ENCODE measurements at places on chromosomes 7 and 10.

DNA sequence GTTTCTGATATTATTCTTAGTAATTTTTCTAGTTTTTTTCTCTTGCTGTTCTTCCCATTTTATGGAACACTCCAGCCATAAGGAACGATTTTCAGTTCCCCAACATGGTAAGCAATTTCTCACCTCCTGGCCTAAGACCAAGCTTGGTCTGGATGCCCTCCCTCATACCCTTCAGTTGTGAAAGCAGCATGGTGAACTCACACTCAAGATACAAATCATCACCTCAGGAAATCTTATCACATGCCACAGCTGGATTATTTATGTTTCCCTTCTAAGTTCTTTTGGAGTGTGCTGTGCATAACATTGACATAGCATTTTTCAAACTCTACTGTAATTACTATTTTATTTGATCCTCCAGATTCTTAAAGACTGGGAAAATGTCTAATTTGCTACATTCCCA, 216.6 kb downstream of the AGMO start:
- DNase-seq, result no peak

- no peak for DNase-seq
Observed at GRCh38 chr10:7260912-7261311, 149.9 kb downstream of the SFMBT2 start.

DNA sequence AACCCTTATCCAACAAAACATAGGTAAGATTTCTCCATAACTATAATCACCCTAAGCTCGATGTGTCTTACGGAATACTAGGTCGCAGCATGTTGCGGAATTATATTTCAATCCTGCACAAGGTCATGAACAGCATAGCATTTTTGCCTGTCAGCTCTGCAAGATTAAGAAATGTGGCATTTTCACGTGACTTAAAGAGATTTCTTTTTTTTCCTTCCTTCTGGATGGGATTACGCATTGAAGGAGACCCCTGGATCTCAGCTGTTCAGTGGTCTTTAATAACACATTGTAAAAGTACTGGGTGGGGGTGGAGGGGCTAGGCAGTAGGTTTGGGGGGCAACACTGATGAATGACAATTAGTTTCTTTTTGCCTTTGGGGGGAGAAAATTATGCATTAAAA, 106.7 kb downstream of the CUBN start:
- no peak for DNase-seq

- peak; percentile 89 for DNase-seq
Observed at GRCh38 chr10:27240212-27241009, at the start of gene ACBD5. Gene ACBD5, minus strand, starts transcription at chr10:27240797. Its CDS starts 109 bp downstream, at chr10:27240688.

DNA sequence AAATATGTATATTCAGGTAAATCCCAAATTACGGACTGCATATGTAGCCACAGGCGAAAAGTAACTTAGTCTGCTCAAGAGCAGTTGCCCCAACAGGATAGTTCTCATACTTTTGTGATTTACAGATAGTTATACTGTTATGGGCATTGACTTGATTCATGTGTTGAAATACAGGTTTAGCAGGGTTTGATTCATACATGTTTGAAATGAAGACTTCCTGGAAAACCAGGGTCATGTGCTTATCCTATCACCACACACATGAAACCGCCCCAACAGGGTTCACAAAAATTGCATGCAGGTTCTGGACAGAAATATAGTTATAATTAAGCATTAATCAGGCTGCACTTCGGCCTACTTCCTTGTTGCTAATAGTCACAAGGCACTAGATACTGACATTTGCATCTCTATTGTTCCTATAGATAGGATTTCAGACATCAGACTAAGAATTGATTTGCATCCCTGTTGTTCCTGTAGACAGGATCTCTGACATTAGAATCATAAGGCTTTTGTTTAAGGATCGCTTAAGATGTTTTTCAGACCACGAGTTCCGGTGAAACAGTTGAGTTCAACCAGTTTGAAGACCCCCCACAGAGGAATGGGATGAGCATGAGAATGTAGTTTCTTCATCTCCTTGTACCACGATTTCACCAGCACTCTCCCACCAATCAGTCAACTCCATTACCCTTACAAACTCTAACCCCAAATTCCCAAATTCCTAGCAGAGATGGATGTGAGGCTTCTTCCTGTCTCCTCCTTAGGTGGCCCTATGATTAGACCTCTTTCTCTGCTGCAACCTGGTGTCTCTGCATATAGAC, 2.0 kb upstream of the ZNF398 start:
- DNase-seq, result peak; percentile 16

GRCh38 chr10:97333601-97334369, 744 bp downstream of the FRAT2 start:
- peak; percentile 55 for DNase-seq

- DNase-seq, result no peak
Observed at GRCh38 chr7:37698276-37698675, 14.7 kb downstream of the GPR141 start.

GRCh38 chr10:99444383-99445045, 14.1 kb upstream of the GOT1 start:
- no peak for DNase-seq

DNA sequence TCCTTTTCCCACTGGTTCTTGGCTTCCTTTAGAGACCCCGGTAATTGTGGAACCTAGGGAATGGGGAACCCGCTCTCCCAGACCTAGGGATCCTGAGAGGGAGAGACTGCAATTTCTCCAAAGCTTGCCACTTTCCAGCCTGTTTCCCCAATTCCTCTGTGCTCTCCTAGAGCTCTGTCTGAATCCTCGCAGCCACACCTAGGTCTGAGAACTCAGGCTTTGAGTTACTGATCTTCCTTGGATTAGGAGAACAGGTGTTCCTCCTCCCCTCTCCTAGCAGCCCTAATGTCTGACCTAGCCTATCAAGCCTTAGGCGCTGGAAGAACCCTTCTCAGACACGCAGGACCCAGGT, 20.0 kb downstream of the WNT8B start:
- DNase-seq, result no peak

- no peak for DNase-seq
Observed at GRCh38 chr7:118867860-118868259, 643.4 kb downstream of the ANKRD7 start.

DNA sequence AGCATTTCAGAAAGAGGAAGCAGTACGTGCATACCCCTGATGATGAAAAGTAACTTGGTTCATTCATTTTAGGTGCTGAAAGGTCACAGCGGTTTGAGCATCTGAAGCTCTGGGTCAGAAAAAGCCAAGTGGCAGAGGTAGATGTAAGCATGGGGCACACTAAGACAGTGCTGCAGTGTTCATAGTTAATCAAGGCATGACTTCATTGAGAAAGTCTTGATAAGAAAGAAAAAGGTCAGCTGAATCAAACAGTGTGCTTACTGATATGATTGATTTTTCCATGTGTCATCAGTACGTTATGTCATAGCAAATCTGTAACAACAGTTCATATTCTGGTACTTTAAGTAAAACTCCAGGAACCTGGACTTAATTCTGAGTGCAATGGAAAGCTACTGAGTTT, 107.7 kb upstream of the PCLO start:
- no peak for DNase-seq

- DNase-seq, result no peak
Observed at GRCh38 chr7:151449990-151450389, 10.0 kb upstream of the CRYGN start.

GRCh38 chr10:101032637-101033224, 1.7 kb downstream of the SFXN3 start:
- DNase-seq, result no peak

DNA sequence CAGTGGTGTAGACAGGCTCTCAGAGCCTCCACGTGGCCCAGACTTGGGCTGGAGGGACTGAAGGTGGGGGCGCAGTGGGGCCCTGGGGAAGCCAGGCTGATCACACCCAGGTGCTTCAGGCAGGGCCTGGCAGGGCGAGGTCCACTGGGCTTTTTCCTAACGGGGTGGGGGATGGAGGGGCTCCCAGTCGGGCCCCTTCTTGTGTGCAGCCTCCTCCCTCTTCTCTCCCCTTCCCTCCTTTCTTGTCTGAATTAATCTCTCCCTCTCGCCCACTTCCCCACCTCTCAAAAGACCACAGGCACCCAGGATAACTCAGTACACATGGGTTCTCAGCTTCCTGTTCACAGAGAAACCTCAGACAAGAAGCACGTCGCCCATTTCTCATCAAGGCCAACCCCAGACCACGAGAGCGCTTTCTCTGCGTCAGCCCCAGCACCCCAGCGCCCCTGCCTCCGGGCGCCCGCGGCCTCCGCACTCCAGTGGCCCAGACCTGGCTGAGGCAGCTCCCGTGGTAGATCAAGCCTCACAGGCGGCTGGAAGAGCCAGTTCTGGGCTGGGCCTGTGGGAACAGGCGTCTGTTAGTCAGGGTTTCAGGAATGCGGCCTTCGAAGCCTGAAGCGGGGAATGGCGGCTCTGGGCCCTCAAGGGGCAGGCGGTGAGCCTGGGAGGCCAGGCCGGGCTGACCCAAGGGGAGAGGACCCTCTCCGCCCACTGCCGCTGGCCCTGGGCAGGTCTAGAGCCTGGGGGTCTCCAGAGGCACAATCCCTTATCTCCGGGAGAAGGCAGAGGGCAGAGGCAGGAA, 50.6 kb downstream of the PWWP2B start:
- peak; percentile 89 for DNase-seq

DNA sequence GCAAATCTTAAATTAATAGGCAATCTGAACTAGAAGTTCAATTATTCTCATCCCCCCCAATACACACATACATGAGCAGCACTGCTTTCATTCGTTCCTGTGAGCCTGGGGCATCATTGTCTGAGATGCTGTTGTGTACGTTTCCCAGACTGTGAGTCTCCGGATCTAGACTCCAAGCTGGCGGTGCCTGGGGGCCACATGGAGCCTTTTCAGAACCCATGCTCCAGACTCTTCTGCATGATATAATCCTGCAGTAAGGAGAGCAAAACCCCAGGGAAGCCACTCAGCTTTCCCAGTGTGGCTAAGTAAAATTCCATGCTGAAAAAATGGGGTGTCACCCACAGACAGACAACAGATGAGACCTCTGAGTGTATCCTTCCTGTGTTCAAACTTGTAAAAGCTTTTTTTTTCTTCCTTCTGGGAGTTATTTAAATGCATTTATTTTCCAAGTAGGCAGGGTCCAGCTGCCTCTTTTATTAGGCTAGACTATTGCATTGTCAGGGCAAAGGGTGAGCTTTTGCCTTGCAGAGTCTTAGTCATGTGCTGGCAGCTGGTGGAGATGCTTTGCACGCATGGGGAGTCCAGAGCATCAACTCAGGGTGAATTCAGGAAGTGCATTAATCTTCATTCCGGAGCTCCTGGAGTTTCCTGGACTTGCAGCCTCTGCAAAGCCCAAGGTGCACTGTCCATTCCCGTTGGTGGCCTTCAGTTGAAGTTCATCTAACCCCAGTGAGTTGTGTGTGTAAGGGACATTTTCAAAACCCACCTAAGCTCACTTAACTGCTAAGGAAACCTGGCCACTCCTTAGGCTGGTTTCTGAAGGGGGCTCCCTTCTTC, 185.7 kb upstream of the ADO start:
- DNase-seq, result peak; percentile 39

GRCh38 chr10:101611096-101611905, 23.2 kb downstream of the DPCD start:
- no peak for DNase-seq

DNA sequence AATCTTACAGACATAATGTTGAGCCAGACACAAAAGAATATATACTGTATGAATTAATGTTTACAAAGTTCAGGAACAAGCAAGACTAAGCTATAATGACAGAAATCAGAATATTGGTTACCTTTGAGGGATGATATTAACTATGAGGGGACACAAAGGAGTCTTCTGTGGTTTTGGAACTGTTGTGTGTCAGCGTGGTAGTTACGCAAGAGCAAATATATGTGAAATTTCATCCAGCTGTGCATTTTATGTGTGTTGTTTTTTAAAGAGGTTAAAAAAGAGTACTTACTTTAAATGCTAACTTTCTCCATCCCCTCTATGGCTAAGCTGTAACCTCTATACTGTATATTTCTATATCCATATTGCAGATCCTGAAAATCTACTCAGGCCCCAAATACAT, 14.9 kb downstream of the SLC25A28 start:
- DNase-seq, result no peak

DNA sequence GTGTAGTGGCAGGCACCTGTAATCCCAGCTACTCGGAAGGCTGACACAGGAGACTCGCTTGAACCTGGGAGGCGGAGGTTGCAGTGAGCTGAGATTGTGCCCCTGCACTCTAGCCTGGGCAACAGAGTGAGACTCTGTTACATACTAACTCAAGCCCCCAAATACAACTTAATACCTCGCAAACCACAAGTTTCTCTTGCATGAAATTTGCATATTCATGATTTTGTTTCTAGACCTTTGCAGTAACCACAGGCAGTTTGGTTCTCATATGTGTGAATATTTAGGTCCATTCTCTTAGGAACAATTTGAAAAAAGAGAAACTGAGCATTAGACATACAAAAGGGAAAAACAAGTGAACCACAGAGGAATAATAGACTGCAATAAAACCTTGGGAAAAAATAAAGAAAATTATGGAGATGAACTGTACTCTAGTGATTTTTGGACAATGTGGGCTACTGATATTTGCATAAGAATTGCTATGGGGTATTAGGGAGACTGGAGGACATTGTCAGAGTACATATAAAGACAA, 77.0 kb downstream of the ZNF277 start:
- no peak for DNase-seq

Measured in B cell (primary cell).